ENCODE measurements at places on chromosomes 1 and 21.

GRCh38 chr1:65527190-65527589 is 106.7 kb downstream of the LEPR start:
- no peak for DNase-seq

DNA sequence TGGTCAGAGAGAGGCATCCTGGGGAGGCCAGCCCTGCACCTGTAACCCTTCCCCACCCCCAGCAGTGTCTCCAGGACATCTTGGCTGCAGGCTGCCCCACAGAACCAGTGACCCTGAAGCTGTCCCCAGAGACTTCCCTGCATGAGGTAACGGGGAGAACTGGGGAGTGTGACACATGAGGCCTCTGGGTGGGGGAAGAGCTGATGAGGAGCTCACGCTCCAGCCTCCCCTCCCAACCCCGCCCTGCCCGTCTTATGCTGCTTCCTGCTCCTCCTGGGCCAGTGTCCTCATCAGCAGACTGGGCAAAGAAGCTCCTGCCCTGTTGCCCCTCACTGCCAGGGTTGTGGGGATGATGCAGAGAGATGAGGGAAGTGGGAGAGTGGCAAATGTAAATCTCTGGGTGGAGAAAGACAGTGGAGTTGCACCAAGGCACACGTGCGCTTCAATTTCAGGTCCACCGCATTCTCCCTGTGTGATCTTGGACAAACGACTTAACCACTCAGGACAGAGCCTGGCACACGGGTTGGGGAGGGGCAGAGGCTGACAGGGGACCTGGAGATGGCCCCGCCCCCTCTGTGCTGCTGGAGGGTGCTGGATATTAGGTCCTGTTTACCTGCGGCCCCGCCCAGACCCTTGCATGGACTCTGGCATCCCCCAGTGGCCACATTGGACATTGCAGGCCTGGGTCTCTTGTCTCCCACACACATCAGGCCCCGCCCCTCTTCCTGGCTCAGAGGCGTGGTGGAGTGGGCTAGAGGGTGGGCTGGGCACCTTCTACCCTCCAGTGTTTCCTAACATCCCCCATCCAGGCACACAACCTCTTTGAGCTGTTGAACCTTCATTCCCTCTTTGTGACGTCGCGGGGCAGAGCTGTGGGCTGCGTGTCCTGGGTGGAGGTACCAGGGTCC is 12.3 kb downstream of the CLCNKB start:
- DNase-seq, result peak; percentile 91

DNA sequence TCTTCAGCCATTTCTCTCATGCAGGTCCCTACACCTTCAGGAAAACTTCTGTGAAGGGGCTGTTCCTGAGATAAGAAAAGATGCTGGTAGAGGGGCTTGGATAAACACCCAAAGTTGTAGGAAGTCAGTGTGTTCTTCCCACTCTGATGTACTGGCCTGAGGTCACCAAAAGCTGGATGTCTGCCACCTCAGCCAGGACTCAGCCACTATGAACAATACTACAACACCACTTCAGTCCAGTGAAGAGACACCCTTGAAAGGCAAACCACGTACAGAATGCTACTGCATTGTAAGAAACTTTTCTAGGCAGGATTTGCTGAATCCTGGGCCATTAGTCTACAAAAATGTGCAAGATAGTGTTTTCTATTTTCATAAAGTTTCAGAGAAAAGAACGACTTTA is 2.4 kb downstream of the PTPN14 start:
- DNase-seq, result no peak

GRCh38 chr1:91673613-91674012 is 173.0 kb downstream of the CDC7 start:
- DNase-seq, result no peak

DNA sequence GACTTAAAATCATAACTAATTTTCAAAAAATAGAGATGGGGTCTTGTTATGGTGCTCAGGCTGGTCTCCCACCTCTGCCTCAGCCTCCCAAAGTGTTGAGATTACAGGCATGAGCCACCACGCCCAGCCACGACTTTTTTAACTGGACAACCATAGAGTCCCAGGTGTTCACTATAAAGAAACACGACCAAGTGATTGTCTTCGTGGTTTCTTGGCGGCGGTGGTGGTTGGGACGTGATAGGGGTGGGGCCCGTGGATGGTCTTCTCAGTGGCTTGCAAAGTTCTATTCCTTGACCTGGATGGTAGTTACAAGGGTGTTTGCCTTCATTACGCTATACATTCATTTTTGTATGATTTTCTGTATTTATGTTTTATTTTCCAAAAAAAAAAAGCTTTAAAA is 34.6 kb upstream of the COX20 start:
- DNase-seq, result no peak

GRCh38 chr1:66281808-66282207 is 252.1 kb upstream of the SGIP1 start:
- no peak for DNase-seq

- DNase-seq, result no peak
Observed at GRCh38 chr1:4379451-4380175, 274.8 kb upstream of the AJAP1 start.

DNA sequence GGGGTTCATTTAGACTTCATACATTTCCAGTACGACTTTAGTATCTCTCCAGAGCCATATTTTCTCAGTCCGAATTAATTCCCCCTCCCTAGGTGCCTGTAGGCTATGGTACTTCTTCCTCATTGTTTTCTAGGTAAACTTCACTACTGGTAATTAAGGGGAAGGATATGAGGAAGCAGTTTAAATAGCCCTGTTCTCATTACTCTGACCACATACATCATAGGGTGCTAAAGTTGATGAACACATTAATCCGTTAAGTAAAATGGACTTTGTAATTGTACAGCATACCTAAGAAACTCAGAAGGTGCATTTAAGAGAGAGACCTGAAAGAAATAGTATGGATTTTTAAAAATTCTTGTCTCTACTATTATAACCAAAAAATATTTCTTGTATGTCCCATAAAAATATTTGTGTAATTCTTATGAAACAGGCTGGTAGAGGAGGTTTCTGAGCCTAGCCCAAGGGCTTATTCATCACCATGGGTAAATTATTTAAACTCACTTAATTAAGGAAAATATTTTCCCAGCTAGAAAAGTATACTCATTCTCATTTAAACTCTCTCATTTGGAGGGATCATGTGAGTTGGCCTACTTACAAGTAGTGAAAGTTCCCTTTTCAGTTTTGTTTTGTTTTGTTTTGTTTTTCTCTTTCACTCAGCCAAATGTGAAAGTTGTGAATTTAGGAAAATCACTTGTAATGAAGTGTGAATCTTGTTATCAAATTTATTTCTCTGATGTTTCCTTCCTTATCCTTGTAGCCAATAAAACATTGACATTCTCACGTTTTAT is 2.0 kb downstream of the PRMT6 start:
- DNase-seq, result no peak

DNA sequence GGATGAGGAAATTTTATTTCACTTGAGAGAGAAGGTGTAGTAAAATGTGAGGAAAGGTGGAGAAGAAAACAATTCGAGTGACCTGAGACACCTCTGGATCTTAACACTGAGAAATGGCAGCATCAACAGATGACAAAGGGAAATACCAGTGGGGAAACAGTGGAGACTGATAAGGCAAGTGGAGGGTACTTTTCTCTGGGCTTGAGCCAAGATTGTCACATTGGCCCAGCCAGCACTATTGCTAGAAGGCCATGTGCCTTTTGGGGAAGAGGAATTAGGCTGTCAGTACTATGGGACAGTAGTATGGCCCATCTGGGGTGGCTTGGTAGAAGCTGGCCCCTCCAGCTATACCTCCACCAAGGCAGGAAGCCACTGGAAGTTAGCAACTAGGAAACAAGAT is 8.4 kb downstream of the SYPL2 start:
- DNase-seq, result no peak

DNA sequence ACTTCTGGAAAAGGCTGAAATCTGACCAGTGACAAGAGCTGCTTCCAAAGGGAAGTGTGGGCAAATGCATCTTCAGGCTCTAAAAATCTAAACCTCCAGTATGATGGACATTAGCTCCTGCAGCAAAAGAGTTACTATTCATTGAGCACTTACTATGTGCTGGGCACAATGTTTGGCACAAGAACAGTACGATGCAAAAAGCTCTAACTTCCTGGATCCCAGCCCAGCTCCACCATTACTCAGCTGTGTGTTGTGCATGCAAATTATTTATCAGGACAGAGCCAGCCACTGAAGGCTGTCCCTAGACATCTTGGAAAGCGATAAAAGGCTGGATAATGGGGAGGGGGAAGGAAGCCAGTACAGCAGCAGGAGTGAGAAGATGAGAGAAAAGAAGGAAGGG is 143.5 kb downstream of the ELAVL4 start:
- DNase-seq, result no peak

GRCh38 chr1:224799083-224799482 is 130.4 kb upstream of the DNAH14 start:
- DNase-seq, result no peak

DNA sequence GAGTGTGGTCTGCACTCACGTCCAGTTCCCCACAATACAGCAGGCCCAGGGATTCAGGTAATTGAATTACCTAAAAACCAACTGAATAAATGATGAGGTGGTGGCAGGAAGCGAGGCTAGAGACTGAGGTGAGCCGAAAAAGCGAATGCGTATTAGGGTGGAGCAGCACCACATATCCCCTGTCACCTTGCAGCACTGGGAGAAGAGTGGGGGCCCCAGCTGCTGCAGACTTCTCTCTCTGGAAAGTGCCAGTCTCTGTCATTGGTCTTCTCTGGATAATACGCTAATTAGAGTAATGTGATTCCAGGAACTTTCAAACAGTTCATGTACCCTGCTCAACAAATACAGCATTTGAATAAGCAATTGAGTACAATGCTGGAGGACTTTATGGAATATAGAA is 199.0 kb downstream of the RPS6KC1 start:
- DNase-seq, result no peak

- peak; percentile 4 for DNase-seq
Observed at GRCh38 chr1:84407958-84408422, 9.7 kb downstream of the DNASE2B start.

DNA sequence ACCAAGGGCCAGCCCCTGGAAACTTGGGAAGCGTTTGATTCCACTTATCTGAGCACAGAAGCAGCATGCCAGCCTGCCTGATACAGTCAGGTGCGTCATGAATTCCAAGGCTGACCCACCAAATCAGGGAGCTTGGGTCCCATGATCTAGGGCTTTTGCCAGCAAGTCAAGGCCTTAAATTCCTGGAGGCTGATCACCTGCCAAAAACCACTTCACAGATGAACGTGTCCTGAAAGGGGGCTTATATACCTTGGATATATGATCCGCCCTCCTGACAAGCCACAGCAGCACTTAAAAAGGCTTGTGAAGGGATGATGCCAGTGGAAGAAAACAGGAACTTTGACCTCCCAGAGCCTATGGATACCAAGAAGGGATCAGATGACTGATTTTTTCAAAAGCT is 24.0 kb upstream of the CLIC6 start:
- no peak for DNase-seq

- no peak for DNase-seq
Observed at GRCh38 chr21:46128933-46129571, 26.3 kb downstream of the FTCD start.

DNA sequence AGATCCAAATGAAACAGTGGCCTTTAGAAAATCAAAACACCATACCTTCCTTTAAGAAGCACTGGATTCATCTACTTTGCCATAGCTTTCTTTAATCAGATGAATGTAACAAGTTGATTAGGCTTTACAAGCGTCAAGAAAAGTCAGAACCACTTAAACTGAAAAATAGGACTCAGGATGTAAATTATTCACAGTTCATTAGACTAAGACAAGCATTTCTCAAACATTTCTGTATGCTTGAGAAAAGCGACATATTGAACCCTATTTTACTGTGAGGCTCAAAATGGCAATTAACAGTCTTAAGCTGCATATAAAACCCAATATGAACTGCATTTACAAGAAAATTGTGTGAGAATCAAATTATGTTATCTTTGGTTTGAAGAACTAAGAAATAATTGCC is 256.7 kb upstream of the SNX7 start:
- no peak for DNase-seq

GRCh38 chr1:207959141-207959825 is 48.4 kb upstream of the CD34 start:
- no peak for DNase-seq

DNA sequence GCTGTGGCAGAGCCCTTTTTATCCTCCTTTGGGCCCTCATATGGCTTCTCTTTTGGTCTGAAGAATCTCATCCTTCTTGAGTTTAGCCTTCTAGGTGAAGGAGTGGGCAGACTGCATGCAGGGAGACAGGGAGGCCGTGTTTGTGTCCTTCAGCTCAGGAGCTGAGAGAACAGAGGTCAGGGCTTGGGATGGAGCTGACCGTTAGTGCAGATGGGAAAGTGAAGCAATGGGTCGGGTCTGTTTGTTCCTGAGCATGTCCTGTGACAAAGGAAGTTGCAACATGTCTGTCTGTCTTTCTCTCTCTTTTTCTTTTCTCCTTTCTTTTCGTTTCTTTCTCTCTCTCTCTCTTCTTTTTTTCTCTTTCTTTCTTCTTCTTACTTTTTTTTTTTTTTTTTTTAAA is 14.9 kb downstream of the MAPKAPK2 start:
- no peak for DNase-seq

DNA sequence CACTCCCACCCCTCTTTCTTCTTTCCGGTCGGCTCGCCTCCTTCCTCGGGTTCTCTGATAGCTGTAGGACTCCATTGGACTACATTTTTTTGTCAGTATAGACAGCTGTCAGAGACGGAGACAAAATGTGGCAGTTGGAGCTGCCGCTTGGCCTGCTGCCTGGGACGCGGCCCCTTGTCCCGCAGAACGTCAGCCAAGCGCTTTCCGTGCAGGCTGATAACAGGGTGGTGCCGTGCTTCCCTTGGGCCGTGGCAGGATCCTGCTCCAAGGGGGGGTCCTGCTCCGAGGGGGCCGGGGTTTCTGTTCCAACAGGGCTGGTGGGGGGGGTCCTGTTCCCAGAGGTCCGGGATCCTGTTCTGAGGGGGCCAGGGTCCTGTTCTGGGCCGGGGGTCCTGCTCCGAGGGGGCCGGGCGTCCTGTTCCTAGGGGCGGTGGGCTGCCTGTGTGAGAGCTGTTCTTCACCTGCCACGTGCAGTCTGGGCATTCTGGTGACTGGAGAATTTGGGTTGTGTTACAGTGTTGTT is 4.9 kb downstream of the SKI start:
- no peak for DNase-seq

- DNase-seq, result no peak
Observed at GRCh38 chr21:43819511-43820405, 30.4 kb downstream of the RRP1 start.

DNA sequence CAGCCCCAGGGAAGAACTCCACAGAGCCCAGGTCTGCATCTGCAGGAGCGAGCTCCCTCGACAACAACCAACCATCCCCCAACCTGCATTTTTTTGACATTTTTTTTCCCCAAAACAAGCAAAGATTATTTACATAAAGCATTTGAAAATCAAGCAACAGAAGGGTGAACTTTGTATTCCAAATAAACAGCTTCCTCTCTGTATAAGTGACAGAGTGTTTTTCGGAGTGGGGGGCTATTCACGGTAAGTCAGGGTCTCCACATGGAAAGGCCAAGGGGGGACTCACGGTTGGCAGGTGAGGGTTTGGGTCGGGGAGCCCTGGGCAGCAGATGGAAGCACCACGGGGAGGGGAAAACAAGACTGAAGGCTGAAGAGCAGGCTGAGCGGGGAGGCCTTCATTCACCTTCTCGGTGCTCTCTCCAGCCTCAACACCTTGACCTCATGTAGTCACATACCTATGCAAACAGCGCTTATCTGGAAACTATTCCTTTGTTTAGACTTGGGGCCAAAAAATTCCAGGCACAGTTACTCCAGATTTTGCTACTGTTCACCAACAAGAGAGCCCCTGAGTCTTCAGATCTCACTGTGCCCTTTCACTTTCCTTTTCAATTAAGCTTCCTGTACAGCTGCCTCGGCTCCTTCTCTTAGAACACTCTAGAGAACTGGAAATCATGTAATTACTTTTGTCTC is 27.6 kb downstream of the C2CD2 start:
- DNase-seq, result peak; percentile 67

GRCh38 chr1:230681599-230681998 is 32.3 kb downstream of the AGT start:
- no peak for DNase-seq

Data from stimulated activated effector memory CD8-positive, alpha-beta T cell treated with anti-CD3 and anti-CD28 coated beads, Interleukin-12 subunit alpha, Interleukin-12 subunit beta, amount 100 ng/mL, for 72 hours (primary cell).